ENCODE measurements at places on chromosomes 13 and 19.

DNA sequence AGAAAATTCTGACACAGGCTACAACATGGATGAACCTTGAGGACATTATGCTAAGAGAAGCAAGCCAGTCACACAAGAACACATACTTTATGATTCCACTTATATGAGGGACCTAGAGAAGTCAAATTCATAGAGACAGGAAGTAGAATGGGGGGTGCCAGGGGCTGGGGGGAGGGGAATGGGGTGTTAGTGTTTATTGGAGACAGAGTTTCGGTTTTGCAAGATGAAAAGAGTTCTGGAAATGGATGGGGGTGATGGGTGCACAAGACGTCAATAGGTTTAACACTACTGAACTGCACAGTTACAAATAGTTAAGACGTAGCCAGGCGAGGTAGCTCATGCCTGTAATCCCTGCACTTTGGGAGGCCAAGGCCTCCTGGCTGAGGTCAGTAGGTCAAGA lies 3.5 kb upstream of the ZNF787 start:
- DNase-seq: no peak

GRCh38 chr13:74398599-74398998 lies 264.4 kb upstream of the KLF12 start:
- no peak for DNase-seq

- no peak for DNase-seq
These were observed 97.3 kb downstream of the SERP2 start for GRCh38 chr13:44470638-44471562.

DNA sequence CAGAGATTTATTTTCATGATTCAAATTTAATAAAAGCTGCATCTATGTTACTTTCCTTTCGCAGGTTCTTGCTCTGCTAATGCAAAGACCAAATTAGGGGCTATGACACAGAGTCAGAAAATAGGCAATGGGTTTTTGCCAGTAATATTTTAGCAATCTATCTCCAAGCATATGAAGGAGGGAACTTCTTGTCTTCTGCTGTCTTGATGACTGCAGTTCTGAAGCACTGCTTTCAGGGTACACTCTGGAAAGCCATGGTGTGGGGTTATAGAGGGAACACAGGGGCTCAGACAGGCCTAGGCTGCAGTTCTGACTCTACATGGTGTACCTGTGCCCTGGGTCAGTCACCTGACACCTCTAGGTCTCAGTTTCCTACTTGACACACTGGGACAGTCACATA lies 263.4 kb downstream of the DNAJC15 start:
- no peak for DNase-seq

GRCh38 chr13:106417467-106418110 lies 117.9 kb downstream of the EFNB2 start:
- DNase-seq: no peak

DNA sequence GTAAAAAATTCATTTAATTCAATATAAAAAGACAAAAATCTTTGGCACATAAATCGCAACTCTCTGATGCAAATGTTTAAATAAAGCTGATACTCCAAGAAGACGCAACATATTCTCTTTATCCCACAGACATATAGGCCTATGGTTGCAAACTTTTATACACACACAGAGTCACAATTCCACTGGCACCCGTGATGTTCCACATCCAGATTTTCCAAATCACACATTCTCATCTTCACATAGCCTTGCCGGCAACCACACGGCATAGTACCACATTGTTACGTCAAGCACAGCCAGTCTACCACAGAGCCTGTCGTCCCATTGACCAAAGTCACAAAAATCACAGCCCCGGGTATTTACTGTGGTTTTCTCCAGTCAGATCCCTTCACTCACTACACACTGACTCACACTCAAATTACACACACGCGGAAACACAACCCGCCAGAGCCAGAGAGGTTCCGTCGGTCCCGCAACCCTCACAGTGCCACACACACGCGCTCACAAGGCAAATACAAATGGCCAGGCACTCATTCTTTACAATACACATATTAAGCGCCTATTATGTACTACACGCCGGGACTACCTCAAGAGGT lies 546 bp upstream of the ZNF546 start:
- DNase-seq: no peak

DNA sequence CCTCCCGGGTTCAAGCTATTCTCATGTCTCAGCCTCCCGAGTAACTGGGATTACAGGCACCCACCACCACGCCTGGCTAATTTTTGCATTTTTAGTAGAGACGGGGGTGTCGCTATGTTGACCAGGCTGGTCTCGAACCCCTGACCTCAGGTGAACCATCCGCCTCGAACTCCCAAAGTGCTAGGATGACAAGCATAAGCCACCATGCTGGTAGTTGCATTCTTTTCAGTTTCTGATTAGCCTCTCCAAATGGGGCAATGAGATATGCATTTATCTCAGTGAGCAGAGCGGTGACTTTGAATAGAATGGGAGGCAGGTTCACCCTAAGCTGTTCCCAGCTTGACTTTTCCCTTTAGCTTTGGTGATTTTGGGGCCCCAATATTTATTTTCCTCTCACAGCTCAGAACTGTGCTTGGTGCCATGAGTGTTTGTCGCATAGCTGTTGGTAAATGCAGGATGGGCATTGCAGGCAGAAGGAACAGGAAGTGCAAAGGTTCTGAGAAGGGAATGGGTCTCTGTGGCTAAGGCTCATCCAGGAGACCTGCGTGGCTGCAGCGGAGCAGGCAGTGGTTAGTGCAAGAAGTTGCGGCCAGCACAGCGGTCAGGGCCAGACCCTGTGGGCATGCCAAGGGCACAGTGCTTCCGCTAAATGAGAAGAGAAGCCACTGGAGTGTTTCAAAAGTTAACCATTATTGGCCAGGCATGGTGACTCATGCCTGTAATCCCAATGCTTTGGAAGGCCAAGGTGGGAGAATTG lies 20.7 kb downstream of the LYPD3 start:
- no peak for DNase-seq

DNA sequence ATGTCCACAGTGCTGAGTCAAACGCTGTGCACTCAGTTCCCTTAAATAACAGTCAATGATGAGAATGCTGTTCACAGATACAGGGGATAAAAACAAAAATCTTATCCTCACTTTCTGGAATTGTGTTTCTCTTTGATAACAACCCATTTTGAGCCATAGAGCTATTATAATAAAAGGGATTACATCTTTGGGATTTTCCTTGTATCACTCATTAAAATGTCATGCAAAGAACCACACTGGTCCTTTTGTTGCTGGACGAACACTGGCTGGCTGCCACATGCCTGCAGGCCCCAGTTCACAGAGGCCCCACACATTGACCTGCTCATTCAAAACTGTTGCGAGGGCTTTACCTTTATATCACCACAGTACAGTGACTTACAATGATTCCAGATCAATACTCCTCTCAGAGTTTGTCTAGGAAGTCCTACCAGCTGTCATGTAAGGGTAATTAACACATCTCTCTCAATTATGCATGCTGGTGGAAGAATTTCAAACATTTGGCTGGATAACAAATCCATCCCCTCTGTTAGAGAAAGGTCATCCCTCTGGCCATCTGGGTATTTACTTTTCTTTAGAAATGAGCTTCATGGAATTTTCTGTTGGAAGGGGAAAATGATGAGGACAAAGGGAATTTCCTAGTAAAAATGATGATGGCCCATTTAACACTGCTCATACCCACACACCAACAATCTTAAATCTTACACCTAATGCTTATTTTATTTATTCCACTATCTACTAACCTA lies 85.9 kb downstream of the MBNL2 start:
- DNase-seq: no peak

GRCh38 chr13:21048901-21049698 lies 12.3 kb downstream of the LATS2 start:
- no peak for DNase-seq

GRCh38 chr13:31538067-31539042 lies 201.0 kb upstream of the RXFP2 start:
- DNase-seq: no peak

DNA sequence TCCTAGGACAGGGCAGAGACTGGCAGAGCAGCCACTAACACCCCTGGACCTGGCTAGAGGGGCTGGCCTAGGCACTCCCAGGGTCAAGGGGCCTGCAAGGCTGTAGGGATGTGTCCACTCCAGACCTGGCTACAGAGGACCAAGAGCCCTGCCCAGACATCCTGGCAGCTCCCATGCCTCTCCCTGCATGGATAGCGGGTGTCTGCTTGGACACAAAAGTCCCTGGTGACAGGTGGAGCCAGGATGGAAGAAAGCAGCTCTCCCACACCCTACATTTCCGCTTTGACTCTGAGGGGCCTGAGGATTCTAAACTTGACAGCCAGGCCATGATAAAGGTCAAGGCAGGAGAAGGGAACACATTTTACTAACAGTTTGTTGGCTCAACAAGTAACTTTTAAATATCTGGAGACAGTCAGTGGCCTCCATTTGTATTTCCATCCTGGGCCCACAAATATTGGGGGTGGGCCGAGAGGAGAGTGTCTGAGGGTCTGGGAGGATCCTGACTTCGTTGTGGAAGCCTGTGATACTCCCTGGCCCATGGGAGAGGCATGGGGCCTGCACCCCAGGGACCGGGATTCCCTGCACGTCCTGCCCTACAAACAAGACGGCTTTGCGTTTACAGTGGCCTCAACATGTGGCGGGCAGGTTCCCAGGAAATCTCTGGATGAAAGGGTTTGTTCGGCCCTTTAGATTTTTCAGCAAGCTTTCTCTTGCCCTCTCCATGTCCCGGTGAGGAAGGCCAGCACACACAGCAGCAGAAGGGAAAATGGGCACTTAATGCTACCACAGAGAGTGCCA lies 19.8 kb upstream of the SLC7A9 start:
- no peak for DNase-seq

DNA sequence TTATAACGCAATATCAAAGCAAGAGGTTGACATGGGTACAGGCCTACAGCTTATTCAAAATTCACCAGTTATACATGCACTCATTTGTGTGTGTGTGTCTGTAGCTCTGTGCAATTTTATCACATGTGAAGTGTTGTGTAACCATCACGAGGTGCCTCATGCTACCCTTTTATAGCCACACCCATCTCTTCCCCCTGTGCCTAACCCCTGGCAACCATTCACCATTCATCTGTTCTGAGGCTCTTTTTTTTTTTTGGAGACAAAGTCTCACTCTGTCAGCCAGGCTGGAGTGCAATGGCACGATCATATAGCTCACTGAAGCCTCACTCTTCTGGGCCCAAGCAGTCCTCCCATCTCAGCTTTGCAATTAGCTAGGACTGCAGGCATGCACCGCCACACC lies 78.4 kb downstream of the DPF1 start:
- DNase-seq: no peak

- peak; percentile 69 for DNase-seq
These were observed at the start of gene MISP3 for GRCh38 chr19:14072535-14073260. MISP3 (plus strand) TSS chr19:14072786; CDS start chr19:14073310, 524 bp downstream.

DNA sequence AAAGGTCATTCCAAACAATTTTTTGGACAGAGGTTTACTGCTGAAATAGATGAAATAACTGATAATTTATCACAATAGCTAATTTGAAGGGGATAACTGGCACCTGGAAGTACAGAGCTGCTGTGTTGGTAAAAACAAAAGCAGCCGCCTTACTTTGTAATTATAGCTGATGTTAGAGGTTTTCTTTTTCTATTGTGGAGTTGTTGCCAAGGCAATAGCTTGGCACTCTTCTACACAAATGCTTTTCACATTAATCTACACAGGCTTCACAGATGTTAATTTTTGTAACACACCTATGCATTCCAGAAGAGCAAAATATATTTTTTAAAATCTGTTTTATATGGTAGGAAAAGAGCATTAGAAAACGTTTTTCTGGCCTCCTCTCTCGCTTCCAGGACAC lies 56.9 kb downstream of the LACC1 start:
- no peak for DNase-seq

GRCh38 chr19:18265582-18265981 lies 8.7 kb downstream of the IQCN start:
- DNase-seq: no peak

DNA sequence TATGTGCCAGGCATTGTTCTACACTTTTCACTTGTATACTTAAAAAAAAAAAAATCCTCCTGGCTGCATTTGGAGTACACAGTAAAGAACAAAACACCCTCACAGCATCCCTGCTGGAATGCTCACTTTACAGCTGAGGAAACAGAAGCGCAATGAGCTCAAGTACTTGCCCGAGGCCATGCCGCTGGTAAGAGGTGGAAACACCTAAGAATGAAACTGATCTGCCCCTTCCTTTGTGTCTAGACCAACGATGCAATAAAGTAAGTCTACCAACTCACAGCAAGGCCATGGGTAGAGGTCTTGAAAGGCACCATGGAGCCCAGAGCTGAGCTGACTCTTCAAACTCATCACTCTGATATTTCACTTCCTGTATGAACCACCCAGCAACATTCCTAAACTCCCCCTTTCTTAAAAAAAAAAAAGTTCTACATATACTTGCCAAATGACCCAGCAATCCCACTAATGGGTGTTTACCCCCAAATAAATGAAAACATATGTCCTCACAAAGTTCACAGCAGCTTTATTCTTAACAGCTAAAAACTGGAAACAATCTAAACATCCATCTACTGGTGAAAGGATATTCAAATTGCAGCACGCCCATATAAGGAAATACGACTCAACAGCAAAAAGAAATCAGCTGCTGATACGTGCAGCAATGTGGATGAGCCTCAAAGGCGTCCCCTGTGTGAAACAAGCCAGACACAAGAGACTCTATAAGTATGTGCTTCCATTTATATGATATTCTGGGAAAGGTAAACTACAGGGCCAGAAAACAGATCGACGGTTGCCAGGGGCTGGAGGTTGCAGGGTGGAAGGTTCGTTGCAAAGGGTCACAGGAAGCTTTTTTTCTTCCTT lies 236.6 kb upstream of the MAB21L1 start:
- no peak for DNase-seq

GRCh38 chr13:98345107-98345935 lies 168.3 kb upstream of the RNF113B start:
- DNase-seq: no peak

GRCh38 chr13:76720821-76721220 lies 165.4 kb downstream of the KCTD12 start:
- no peak for DNase-seq

DNA sequence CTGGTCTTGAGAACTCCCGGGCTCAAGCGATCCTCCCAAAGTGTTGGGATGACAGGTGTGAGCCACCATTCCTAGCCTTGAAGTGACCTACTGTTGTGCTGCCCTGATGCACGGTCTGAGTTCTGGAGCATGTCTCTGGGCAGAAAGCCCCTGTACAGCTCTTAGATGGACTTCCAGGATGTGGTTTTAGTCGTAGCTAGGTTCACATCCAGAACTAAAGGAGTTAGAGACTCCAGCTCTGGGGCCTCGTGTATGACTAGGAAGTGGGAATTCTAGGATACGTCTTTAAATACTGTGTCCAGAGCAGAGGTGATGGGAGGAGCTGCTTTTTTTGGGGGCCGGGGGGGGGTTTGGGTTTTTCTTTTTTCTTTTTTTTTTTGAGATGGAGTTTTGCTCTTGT lies 12.2 kb downstream of the UPF1 start:
- no peak for DNase-seq

GRCh38 chr13:63455938-63456337 lies 2040.3 kb upstream of the PCDH20 start:
- DNase-seq: no peak

Measured in activated CD8-positive, alpha-beta memory T cell treated with anti-CD3 and anti-CD28 coated beads for 24 hours (primary cell).